ENCODE measurements at places on chromosomes 13 and 19.

DNA sequence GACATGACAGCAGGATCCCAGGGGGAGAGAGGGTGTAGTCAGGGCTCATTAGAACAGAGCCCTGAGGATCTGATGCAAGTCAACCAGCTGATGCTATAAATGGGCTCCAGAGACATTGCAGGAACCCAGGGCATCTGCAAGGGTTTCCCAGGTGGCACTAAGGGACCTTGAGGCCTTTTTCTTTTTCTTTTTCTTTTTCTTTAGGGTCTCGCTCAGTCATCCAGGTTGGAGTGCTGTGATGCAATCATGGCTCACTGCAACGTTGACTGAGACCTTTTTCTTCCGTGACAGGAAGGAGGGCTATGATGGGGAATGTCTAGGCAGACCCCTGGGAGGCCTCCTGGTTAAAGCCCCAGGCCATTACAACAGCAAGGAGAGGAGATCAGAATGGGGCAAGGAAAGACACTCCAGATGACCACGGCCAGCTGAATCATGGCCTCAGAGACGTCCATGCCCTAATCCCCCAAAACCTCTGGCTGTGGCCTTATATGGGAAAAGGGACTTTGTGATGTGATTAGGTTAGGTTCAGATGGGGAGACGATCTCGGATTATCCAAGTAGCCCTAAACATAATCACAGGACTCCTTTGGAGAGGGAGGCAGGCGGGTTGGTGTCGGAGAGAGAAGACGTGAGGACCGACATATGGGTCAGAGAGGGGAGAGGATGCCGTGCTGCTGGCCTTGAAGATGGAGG is 4.5 kb upstream of the FCGRT start:
- DNase-seq: no peak

- no peak for DNase-seq
Observed at GRCh38 chr13:107023335-107023734, 455.4 kb upstream of the ARGLU1 start.

DNA sequence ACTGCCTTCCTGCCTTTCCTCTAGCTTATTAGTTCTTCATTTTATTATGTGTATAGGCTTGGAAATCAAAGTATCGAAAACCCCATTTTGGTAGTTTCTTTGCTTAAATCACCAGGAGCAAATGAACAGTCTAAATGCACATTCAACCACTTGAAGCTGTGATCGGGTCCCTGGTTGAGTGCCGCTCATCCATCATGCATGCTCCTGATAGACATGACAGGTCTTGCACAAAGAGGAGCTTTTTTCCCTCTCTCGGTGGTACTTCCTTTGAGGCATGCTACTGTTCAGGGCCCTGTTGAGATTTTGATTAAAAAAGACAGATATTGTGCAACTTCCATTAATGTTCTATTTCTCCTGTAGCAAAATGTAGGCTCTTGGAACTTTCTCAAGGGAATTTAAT is 185.8 kb downstream of the OLFM4 start:
- no peak for DNase-seq

- DNase-seq: no peak
Observed at GRCh38 chr13:77360032-77360685, 33.3 kb upstream of the MYCBP2 start.

Data from SIG-M5 (cell line).